ENCODE measurements at places on chromosomes 1 and 21.

DNA sequence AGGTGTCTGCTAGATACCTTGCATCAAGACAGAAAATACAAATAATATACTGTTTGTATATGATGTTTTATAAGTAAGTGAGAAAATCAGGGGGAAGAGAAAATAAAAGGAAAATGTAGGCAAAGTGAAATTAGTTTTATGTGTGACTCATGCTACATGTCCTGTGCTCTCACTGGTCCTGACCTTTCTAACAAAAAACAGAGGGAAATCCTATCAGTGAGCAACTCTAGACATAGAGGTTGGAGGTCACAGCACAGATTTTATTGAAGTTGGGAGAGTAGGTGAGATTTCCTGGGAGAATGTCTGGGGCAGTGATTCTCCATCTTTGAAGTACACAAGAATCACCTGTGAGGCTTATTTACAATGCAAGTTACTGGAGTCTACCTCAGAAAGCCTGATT, 9.5 kb downstream of the SCCPDH start:
- no peak for DNase-seq

GRCh38 chr1:201737352-201738060, 91.5 kb upstream of the IPO9 start:
- peak; percentile 57 for DNase-seq

- no peak for DNase-seq
Measured at GRCh38 chr1:50502147-50502546, 78.9 kb upstream of the DMRTA2 start.

DNA sequence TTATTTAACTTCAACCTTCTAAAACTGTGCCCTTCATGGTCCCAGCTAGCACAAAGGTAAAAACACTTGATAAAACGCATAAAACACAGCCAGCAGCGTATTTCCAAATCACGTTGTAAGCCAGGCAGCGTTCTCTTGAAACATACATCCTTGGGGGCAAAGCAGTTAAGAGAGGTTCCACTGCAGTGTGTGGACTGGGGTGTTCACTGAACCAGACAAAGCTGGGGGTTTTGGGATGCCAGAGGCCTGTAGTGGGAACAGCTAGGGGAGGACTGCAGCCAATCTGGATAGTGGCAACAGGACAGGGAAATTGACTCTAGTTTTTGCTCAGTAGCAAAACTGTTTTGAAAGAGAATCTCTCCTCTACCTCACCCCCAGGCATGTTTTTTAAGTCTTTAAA, 21.5 kb upstream of the ATP5PO start:
- DNase-seq = no peak

DNA sequence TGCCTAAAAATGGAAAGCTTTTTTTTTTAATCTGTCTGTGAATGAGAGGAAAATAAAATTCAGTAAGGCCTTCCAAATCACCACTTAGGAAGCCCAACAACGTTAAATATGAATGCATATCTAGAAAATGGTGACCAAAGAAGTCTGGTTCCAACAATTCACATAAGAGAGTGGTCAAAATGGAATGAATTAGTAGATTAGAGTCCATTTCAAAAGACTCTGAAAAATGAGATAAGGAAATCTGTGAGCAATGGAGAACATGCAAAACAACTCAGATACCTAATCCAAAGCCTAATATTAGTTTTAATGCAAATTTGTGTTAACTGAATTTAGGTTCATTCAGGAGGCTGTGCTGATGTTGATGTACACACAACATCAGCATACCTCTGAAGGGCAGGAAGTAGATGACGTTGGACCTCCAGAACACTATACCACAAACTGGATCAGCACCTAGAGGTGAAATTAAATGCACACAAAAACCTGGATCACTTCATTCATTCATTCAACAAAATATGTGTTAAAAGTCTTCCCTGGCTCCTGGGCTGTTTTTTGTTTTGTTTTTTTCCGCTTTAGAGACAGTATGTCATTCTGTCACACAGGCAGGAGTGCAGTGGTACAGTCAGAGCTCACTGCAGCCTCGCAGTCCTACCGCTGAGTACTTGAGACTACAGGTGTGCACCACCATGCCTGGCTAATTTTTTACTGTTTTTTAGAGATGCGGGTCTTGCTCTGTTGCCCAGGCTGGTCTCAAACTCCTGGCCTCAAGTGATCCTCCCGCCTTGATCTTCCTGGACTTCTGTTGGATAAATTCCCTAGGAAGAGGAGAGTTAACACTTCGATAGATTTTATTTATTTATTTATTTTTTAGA, 4.9 kb upstream of the BRWD1 start:
- no peak for DNase-seq

GRCh38 chr1:40988280-40988679, 8.8 kb downstream of the CTPS1 start:
- DNase-seq = no peak

DNA sequence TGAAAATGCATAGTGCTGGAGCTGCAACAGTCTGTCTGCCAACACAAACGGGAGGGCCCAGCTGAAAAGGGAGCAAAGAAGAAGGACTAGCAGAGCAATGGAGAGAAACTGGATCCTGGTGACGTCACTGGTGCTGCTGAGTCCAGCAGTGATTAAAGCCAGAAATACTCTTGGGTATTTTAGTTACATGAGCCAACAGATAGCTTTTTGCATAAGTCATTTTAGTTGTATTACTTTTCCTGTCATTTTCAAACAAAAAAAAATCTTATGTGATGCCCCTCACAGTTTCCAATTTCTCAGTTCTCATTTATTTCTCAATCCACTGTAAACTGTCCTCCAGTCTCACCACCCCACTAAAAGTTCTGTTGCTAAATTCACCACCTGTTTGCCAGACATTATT, 38.7 kb upstream of the NEK7 start:
- DNase-seq = peak; percentile 77

DNA sequence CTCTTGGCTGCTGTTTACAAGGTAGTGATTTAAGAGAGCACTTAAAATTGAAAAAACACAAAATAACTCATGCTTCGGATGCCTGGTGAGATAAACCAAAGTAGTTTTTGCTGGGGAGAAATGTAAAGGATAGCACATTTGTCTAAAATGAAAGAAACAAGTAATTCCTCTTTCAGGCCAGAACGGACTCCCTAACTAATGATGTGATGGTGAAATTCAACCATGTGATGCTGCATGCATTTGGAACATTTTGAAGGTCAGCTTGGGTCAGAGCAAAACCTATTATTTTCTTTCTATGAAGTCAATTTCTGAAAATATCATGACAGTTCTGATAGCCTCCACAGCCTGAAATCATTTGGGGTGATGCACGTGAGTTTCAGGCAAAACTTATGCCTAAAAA, 27.6 kb downstream of the NMNAT2 start:
- no peak for DNase-seq

GRCh38 chr1:246651012-246651695, 73.1 kb upstream of the SCCPDH start:
- DNase-seq = no peak

- DNase-seq = no peak
Measured at GRCh38 chr1:17281775-17282181, 26.2 kb upstream of the PADI4 start.

- DNase-seq = peak; percentile 93
Measured at GRCh38 chr21:45972716-45973474, 8.7 kb upstream of the COL6A1 start.

- no peak for DNase-seq
Measured at GRCh38 chr1:218811497-218811896, 362.2 kb upstream of the LYPLAL1 start.
